ENCODE measurements at places on chromosomes 2 and 18.

DNA sequence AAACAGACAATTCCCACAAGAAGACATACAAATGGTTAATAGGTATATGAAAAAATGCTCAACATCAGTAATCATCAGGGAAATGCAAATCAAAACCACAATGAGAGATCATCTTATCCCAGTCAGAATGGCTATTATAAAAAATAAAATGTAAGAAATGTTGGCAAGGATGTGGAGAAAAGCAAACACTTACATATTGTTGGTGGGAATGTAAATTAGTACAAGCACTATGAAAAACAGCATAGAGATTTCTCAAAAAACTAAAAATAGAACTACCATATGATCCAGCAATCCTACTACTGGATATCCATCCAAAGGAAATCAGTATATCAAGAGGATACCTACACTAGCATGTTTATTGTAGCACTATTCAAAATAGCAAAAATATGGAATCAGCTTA, 186.6 kb downstream of the NOL4 start:
- DNase-seq = no peak

DNA sequence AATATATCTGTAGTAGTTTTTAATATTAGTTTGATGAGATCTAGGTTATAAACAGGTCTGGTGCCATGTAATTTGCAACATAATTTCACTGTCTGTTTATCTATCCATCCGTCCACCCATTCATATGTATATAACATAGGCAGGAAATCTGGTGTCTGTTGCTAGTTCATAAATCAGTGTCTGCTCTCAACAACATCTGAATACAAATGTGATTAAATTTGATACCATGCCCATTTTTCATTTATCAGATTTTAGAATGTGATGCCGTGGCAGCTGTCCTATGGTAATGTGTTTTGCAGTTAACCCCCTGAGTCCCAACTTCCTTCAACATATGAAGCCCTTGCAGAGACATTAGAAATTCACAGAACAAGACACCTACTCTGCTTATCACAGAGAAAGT, 228.4 kb downstream of the CMPK2 start:
- no peak for DNase-seq

GRCh38 chr2:190113000-190113399, 50.5 kb upstream of the MSTN start:
- DNase-seq = no peak

DNA sequence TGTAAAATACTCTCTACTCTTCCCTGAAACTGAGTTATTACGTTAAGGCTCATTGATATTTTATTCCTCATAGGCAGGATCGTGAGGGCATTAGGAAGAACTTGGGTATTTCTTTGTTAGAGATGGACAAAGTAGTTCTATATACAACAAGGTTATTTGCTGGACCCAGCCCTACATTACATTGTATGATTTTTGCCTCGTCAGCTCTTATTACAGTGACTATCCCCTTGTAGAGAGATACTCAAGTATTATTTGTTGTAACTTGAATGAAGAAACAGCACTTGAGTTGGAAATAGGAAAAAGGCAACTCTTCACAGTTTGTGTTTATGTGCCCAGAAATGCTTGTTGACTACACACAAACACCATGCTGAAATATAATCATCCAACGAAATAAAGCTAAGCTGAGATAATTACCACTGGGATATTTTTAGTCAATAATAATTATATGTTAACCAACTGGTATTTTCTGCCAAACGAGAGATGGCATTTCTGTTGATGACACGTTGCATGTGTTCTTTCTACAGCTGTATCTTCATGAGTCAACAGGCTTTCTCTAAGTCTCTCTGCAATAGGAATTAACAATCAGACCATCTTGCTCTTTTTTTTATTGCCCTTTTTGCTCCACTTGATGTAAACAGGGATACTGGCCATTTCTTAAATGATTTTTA, 947.6 kb downstream of the DPP10 start:
- DNase-seq = no peak

GRCh38 chr2:32990556-32990955, 43.8 kb downstream of the LTBP1 start:
- DNase-seq = no peak

DNA sequence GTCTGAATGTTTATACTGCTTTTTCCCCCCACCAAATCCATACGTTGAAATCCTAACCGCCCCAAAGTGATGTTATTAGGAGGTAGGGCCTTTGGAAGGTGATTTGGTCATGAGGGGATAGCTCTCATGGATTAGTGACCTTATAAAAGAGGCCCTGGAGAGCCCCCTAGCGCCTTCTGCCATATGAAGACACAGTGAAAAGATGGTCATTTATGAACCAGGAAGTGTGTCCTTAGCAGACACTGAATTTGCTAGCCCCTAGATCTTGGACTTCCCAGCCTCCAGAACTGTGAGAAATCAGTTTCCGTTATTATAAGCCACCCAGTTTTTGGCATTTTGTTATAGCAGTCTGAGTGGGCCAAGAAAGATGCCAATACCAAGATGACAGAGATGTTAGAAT, 7.2 kb upstream of the TSN start:
- DNase-seq = no peak

GRCh38 chr18:59769129-59769865, 72.1 kb upstream of the CCBE1 start:
- DNase-seq = no peak

DNA sequence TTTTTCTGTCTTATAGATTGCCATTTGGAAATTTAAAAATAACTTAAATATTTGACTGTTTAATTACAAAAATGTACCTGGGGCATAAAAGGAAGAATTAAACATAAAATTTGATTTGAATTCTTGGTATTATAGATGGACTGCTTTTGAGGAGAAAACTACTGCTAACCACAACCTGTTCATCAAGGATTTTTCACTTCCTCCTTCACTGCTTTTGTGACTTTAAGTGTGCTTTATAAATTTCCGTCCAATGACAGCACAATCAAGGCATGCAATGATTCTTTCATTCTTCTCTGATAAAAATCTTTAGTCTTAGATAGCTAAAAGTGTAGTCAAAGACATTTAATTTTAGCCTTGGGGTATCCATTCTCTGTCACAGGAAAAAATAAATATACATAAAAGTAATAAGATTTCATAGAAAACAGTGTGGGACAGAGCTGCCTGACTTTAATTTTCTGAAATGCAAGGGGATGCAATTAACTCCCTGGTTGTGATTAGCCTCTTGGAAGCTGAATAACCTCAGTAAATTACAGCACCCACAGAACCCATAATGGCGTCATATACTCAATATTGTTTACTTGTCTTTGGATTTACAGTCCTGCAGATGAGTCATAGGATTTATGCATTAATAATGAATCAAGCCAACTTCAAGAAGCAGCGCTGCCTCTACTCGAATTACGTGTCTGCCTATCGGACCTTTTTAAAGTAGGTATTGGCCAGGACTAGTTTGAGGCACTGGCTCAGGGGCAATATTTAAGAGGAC, 587.9 kb downstream of the NRXN1 start:
- peak; percentile 26 for DNase-seq

DNA sequence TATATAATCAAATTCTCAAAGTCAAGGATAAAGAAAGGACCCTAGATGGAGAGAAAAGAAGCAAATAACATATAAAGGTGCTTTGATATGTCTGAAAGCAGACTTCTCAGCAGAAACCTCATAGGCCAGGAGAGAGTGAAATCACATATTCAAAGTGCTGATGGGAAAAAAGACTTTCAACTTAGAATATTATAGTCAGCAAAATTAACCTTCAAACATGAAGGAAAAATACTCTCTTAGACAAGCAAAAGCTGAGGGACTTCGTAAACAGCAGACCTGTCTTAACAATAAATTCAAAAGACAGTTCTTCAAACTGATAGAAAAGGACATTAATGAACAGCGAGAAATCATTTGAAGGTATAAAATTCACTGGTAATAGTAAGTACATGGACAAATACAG, 107.2 kb upstream of the KCNH7 start:
- DNase-seq = no peak

GRCh38 chr2:159879051-159879604, 81.1 kb upstream of the CD302 start:
- DNase-seq = no peak

DNA sequence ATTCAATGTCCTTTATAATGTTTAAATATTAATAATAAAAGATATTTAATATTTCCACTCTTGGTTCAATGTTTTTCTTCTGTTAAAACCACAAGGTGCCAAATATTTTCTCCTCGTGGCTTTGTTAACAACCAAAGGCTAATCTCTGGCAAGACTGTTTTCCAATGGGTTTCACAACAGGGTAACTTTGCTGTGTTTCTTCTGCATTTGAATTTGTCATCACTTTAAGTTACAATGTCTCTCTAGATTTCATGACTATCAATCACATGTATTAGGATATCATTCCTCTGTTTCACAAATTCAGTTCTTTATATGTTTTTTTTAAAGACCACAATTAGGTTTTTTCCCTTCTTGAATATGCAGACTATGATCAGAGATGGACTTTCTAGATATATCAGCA, 469.8 kb upstream of the ACVR2A start:
- no peak for DNase-seq

GRCh38 chr2:108924580-108925251, 64.3 kb downstream of the EDAR start:
- no peak for DNase-seq

GRCh38 chr2:223587301-223587700, 14.9 kb downstream of the SCG2 start:
- no peak for DNase-seq

DNA sequence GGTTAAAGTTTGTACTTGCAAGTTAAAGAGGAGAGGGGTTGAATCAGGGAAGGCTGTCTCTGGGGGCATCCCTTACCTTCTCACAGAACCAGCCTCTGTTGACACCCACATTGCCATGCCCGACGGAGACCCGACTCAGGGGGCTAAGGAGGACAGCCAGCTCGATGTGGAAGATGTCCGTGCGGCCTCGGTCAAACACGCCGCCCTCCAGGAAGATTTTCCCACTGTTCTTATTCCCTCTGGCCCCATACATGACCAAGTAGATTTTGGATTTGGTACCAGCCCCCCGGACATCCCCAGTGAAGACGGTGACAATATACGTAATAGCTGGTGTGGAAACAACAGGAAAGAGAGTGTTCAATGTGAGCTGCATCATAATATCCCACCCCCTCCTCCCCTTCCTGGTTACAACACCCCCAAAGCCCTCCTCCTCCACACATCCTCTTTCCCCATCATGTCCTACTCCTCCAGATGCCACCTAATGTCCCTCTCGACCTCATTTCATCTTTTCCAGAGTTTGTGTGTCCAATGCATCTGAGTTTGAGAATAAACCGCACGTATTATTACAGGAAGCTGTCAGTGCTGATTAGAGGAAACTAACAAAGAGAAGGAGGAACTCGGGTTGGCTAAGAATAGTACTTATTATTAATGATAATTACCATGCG, 55.7 kb downstream of the LOXHD1 start:
- no peak for DNase-seq

DNA sequence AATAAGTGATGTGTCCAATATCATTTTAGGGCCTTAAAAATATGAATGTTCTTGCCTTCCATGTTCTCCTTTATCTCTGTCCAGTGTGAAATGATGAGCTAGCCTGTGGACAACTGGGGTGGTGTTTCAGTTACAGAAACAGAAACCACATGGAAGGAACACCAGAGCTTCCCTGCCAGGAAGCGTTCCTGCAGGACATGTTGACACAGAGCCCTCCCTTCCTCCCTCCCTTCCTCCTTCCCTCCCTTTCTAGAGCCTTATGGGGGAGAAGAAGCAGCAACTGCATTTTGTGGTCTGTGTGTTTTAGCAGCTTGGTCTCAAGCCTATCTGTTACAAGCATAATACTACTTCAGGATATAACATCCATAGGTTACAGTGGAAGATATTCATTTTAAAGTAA, 539.7 kb upstream of the NETO1 start:
- no peak for DNase-seq

DNA sequence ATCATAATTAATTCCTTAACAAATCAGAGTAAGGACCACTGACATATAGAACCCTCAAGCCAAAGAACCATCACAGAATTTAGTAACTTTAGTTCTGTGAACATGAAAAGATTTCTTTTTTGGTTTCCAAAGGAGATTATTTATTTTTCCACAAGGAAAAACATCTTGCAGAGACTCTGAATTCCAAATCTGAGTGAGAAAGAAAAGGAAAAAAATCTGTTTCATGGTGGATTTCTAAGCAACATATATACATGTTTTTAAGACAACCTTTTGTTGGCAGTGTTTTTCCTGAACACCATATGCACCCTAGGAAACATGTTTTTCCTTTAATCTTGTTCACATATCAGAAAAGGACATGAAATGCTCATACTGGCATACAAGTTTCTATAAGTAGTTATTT, 149.8 kb downstream of the AGPS start:
- no peak for DNase-seq

DNA sequence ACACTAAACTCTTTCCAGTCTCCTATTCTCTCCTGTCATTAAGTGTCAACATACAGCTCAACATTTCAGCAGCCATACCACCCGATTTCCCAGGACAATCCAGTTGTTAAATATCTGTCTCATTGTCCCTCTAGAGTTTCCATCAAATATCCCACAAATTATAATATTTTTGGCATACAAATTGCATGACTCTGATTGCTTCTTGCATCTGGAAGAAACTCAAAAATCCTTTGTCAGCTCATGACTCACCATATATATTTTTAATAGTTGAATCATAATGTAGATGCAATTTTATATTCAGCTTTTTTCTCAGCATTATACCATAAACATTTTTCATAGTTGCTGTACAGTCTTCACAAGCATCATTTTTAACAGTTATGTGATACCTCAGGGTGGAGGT, 7.2 kb downstream of the SLC30A3 start:
- DNase-seq = no peak

- no peak for DNase-seq
These were observed 63.9 kb downstream of the PPP1R1C start for GRCh38 chr2:182049372-182050148.

GRCh38 chr2:164840930-164841718, 499 bp downstream of the COBLL1 start:
- no peak for DNase-seq

DNA sequence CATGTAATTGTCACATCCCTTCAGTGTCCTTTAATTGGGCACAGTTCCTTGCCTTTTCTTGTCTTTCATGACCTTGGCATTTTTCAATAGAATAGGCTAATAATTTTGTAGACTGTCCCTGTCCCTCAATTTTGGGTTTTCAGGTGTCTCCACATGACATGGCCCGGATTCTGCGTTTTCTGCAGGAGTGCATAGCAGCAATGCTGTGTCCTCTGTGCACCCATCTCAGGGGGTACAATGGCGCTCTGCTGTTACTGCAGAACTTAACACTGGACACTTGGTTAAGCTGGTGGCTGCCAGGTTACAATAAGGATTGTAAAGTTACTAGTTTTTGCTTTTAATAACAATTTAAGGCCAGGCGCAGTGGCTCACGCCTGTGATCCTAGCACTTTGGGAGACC, 51.3 kb downstream of the INPP5D start:
- DNase-seq = no peak

GRCh38 chr2:15092181-15092580, 459.7 kb downstream of the LRATD1 start:
- DNase-seq = no peak

- no peak for DNase-seq
These were observed 56.5 kb downstream of the TMEM18 start for GRCh38 chr2:620471-621302.

GRCh38 chr2:217790195-217790594, 212.6 kb downstream of the TNS1 start:
- DNase-seq = no peak

- DNase-seq = no peak
These were observed 77.6 kb downstream of the KIF5C start for GRCh38 chr2:148952621-148953020.

GRCh38 chr18:63997606-63998005, 27.7 kb downstream of the SERPINB8 start:
- no peak for DNase-seq

GRCh38 chr18:51660188-51660715, 462.8 kb upstream of the MEX3C start:
- DNase-seq = no peak

Data from NCI-H774 (cell line).